Activated CD4-positive, alpha-beta T cell treated with anti-CD3 and anti-CD28 coated beads, Interleukin-2, amount 10 ng/mL, durations not matched to agents 24 days and 14 days (primary cell): ENCODE measurements at places on chromosomes 3 and 15.
A peak's percentile ranks its signal among the peaks of the same experiment; 100 is the strongest.

GRCh38 chr3:81643721-81644120 is 117.7 kb downstream of the GBE1 start:
- peak; percentile 37 for DNase-seq

DNA sequence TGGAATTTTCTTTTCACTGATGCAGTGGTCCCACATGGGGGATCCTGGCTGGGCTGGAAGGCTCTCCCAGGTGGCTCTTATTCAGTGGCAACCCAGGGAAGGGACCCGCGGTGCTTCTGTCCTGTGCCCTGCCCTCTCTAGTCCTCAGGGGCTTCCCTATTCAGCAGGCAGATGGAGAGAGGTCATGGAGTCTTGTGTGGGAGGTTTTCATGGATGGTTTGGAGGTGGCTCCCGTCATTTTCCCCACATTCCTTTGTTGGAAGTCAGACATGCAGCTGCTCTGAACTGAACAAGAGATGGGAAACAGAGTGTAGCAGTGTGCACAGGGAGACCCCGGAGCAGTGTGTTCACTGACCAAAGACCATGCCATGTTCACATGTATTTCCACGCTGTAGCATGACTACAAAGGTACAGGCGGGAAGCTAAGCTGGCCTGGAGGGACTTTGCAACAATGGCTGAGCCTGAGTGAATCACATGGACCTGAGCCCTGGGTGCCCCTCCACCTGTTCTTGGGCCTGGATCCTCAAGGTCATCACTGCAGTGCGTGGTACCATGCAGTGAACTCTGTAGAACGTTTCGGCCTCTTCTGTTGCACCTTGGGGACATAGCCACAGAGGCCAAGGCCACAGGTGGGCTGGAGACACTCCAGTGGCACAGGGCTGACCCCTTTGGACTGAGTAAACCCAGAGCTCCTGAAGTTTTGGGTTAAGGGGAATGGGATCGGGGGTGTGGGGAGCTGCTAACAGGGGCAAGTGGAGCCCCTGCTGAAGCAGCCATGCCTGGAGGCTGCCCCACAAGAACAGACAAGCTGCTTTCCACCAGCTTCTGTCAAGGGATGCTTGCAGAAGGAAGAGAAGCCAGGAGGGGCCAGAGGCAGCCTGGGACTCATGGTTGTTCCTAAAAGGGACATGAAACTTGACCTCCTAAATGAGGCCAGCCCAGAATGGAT is 123.0 kb downstream of the ASB7 start:
- no peak for DNase-seq

GRCh38 chr3:139838269-139838957 is 96.6 kb upstream of the CLSTN2 start:
- no peak for DNase-seq

DNA sequence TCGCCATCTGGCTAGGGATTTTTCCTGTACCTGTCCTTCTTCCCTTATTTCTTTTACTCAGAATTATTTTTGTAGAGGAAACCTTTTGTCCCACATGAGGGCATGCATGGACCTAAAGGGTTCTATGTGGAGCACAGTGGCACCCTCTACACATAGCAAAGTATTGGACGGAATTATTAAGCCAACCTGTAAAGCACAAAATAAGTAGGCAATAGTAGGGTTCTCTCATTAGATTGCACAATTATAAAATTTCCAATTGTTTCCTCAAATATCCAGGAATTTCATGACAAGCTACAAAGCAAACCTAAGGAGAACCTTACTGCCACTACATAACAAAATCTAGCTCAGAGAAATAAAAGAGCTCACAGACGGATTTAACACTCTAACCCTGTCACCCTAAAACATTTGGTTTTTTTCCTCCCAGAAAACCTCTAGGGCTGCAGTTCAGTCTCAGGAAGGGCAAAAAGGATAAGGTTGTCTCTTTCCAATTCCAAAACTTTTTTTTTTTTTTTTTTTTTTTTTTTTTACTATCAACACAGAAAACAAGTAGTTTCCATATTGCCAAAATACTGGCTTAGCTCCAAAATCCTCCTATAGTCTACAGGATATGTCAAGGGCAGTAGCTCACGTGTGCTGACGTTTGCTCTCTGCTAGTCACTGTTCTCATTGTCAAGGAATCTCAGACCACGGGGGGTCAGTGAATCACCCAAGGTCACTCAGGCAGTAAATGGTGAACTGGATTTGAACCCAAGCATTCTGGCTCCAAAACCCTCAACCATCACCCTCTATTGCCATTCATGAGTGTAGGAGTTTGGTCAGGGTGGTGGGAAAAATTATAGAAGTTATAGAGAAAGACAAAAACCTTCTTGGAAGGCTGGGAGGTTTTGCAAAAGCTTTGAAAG is 52.3 kb downstream of the NCEH1 start:
- DNase-seq = no peak

GRCh38 chr15:38518084-38518483 is 46.5 kb downstream of the RASGRP1 start:
- no peak for DNase-seq

- peak; percentile 89 for DNase-seq
Observed at GRCh38 chr3:42600958-42601675, 631 bp downstream of the NKTR start.

DNA sequence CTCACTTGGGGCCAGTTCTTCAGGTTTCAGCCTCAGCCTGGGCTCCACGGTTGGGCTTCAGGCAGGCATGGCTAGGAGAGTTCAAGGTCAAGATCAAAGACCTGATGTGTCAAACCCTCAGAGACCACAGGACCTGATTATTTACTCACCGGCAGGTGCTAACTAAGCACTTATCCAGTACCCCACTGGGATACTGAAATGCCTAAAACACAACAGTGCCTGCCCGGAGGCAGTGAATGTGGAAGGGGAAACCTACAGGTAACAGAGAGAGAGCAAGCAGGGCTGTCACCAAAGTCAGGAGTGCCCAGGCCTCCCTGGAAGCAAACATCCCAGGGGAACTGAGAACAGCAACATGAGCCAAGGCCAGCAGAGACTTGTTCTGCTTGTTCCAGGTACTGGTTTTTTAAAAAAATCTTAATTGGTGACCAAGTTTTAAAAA is 6.7 kb downstream of the IDH2 start:
- peak; percentile 71 for DNase-seq

DNA sequence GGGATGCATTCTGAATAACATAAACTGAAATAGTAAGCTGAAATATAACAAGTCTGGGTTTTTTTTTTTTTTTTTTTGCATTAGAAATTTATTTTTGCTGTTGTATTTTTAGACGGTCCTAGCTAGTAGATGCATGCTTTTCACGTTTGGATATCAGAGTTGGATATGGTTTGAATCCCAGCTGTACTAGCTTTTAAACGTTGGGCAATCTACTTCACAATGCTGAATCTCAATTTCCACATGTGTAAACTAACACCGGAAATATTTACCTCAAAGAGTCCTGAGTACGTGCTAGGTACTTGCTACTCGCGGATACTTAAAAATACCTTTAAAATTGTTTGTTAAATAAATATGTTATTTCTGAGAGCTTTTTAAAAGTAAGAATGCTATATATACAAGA is 139.8 kb downstream of the BBX start:
- no peak for DNase-seq

- DNase-seq = no peak
Observed at GRCh38 chr3:131223373-131224289, 157.9 kb upstream of the NUDT16 start.

DNA sequence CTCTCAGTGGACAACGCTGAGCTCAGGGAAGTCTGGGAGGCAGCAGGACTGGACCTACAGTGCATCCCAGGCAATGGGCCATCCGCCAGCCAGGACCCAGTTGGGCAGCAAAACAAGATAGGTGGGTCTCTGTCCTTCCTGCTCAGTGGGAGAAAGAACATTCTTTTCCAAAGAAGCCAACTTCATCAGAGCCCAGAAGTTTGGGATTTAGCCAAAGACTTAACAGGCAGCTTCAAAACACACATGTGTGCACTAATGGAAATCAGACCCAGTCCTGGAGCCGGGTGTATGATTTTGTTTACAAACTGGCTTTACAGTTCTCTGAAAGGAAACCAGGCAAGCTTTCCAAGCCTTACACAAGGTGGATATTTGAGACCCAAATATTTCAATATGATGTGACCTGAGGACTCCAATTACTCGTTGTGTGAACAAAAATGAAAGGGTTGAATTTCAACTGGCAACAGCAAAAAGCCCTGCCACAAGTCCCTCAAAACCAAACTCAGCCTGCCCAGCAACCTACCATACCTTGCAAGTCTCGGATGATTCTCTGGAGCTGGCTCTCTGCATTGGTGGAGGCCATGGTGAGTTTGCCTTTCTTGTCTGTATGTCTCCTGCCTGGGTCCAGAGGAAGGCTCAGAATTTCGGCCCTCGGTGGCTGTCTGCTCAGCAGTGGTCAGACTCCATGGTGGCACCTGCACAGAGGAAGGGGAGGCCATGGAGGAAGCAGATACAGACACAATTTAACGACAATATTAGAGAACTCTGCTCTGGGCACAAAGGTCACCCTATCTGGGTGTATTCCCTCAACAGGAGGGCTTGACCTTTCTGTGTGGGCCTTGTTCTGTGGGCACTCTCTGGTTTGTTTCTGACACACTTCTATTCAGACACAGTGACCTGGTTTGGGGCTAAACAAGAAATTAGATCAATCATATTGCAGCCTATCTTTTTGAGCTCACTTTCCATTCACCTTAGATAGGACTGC is 11.0 kb downstream of the FYCO1 start:
- DNase-seq = no peak

DNA sequence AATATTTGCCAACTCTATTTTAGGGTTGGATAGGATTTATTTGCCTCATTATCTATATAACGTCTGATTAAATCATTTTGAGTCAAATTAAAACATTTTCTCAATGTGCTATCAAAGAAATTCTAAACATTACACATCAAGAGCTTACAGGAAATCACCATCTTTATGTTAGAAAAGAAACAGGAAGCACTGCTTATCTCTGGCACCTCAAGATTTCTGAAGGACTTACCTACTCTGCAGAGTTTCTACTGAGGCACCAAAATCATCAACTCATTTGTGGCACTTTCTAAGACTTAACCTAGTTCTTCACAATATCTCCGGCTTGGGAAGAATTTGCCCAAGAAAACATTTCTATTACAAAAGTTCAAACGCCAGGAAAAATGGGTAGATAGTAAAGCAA is 181.3 kb upstream of the EOMES start:
- no peak for DNase-seq

DNA sequence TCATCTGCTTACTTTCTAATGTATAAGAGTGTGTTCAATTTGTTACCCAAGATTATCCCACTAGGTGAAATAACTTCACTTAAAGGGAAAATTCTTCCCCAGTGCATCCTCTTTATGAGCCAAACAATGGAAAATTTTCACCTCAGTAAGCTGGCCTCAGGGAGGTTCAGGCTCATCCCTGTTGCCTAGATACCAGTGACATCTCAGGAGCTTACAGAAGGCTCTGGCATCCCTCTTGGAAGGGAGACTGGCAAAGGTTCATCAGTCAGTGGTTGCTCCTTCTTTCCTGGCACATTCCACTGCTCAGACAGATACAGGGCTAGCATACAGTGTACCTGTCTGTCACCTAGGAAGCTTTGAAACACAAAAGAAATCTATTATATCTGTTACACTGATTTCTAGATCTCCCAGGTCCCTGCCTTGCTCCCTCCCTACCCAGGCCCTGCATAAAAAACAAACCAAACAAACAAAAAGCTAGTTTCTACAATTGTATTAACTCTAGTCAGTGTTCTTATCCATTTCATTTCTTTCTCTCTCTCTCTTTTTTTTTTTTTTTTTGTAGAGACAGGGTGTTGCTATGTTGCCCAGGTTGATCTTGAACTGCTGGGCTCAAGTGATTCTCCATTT is 1.7 kb downstream of the IP6K2 start:
- no peak for DNase-seq

GRCh38 chr3:111859974-111860859 is 1.2 kb downstream of the PHLDB2 start:
- peak; percentile 84 for DNase-seq

DNA sequence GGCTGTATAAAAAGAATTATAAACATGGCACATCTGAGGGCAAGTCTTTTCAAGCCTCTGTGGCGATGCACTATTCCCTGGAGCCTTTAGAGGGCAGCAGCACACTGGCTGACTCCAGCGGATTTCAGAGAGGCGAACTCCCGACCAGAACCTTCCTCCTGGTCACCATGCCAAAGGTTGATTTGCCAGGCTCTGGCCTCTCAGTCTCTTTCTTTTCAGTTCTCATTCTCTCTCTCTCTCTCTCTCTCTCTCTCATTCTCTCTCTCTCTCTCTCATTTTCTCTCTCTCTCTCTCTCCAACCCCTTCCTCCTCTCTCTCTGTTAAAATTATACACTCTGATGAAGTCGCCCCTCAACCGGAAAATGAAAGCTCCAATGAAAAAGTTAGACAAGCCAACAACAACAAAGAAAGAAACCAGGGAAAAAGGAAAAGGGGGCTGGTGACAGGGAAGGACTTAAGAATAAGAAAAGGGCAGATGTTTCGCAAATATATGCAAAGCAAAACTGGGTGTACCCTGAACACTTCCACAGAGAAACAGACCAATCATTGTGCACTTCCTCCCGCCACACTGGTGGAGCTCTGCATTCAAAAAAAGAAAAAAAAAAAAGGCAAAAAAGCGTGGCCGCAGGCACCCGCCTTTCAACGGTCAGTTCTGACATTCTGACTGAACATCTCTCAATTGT is 90.2 kb downstream of the TIGIT start:
- DNase-seq = peak; percentile 89

DNA sequence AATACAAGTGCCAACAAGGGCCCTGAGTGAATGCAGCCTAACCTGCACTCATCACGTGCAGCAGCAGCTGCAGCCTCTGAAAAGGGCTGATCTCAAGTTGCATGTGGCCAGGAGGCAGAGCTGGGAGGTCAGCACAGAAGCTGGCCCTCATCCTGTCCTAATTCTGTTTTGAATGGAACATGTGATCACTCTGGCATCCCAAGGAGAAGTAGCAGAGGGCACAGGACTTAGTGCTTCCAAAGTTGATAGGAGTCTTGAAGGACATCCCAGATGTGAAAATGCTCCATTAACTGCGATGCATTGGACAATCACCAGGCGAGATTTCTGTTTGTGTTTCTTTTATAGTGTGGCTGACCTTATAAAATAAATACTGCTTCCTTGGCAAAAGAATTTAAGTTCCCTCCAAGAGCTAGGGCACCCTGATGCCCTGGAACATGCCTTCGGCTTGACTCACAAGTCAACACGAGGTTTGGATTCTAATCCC is 31.6 kb upstream of the STAG1 start:
- DNase-seq = no peak

DNA sequence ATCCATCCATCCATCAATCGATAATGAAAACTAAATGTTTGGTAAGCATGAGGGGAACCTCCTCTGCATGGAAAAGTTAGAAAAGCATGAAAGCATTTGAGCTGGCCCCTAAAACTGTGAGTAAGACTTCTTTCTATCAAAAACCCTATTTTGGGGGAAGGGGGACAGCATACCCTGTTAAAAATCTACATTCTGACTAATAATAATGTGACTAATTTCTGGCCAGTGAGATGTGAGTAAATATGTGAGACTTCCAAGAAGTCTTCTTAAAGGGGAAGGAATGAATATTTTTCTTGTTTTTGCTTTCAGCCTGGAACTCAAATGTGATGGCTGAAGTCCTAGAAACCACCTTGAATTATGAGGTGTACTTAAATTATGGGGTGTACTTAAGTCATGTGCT is 54.9 kb downstream of the C3orf85 start:
- no peak for DNase-seq
